ENCODE measurements at places on chromosomes 5 and 9.

DNA sequence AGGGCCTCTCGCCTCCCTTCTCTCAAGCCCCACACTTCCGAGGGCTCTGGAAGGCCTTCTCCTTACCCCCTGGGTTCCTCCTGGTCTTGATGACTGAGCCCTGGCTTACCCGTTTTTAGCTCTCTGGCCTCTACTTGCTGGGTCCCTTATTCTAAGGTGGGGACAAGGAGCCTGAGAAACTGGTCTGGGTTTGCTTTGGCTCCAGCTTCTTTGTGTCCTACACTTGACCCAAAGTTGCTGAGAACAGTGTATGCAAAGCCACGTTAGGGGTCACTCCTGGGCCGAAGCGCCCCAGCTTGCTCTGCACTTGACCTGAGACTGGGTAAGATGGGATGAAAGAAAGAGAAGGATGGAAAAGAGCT is 788 bp downstream of the ZNF346 start:
- DNase-seq = no peak

DNA sequence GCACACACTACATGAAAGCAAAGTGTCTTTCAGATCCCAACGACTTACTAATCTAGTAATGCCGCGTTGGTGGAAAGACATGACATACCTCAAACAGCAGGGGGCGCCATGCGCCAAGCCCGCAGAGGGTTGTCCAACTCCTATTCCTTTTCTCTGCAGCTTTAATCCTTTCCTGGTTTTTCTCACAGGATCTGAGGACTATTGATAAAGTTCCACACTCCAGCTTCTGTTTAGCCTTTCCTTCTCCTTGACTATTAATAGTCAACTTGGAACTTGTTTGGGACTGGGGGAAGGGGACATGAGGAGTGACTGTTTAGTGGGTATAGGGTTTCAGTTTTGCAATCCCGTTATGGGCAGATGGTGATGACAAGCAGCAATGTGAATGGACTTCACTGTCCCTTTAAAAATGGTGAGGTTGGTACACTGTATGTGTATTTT is 62.9 kb downstream of the OTULIN start:
- DNase-seq = no peak

- DNase-seq = no peak
Measured at GRCh38 chr9:99807956-99808355, 13.7 kb upstream of the NR4A3 start.

DNA sequence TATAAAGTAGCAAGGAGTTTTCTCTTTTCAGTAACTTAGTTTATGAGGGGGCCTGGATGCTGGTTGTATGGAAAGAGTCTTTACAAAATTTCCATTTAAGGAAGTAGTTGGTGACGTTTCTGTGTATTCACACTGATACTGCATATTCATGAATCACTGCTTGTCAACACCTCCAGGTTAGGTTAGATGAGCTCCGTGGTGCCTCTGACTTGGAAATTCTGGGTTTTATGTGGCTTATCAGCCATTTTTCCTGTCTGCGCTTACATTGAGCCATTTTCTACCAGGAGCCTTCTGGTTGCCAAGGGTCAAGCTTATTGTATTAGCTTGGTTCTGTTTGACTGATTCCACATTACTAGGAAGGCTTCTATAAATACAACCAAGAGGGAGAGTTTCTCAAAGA is 128.3 kb downstream of the SLC28A3 start:
- no peak for DNase-seq

DNA sequence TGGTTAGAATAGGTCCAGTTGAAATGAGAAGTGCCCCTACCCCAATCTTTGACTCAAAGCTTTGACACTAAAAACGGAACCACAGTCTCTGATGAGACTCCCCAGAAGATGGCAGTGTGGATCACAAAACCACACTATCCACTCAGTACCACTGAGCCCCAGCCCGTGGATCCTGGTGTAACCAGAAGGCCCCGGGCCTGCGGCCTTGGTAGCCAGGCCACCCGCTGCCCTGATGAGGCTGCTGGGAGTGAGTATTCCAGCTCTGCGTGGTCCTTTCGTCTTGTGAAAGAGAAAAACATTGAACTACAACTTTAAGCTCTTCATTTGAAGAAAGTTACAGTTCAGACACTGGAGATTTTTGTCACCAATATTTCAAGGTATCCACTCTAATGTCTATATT is 42.2 kb upstream of the FBP1 start:
- peak; percentile 53 for DNase-seq

DNA sequence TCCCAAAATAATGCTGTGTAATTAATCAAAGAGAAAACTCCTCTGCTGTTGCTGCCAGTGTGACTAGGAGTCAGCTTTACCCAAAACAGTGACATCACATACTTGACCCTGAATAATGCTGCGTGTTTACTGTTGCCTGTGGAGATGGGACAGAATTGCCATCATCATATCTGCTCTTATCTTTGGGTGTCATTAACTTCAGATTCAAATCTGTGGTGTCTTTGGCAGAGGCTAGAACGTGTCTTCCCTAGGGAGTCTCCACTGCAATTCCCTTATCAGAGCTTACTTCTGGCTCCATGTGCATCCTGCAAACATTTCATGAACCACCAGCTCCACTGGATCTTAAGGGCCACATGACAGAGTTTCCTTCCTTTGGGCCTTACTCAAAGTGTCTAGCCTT is 88.9 kb upstream of the MRPS30 start:
- no peak for DNase-seq

GRCh38 chr5:151718646-151719045 is 31.9 kb upstream of the SPARC start:
- peak; percentile 79 for DNase-seq

DNA sequence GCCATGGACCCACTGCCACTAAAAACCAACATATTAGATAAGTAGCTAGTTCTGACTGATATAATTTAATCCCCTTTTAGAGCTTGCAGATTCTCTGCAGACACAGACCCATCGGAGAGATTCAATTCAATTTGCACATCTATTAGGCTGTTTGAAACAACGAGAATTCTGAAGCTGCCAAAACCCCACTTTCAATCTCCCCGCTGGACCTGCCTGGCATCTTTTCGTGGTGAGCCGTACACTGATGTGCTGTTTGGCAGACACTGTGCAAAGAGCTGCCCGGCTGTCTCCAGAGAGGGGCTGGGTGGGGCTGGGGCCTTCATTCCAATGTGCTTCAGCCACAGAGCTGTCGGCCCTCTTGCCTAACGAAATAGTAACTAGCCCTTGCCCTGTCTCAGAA is 42.1 kb upstream of the FAM240B start:
- no peak for DNase-seq

DNA sequence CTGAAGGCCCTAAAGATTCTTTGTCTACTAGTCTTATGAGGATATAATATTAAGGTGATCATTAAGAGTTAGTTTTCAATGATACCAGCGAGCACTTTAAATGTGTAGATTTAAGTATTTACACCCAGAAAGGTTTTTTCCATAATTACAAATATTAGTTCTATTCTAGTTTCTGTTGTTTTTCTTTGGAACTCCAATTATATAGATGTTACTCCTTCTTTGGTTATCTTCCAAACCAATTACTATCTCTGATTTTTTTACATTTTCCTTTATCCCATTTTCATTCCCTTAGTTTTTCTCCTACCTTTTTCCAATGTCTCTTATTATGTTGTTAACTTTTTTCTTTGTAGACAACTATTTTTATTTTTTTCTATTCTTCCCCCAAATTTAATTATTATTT is 355.1 kb downstream of the KCNN2 start:
- DNase-seq = no peak

DNA sequence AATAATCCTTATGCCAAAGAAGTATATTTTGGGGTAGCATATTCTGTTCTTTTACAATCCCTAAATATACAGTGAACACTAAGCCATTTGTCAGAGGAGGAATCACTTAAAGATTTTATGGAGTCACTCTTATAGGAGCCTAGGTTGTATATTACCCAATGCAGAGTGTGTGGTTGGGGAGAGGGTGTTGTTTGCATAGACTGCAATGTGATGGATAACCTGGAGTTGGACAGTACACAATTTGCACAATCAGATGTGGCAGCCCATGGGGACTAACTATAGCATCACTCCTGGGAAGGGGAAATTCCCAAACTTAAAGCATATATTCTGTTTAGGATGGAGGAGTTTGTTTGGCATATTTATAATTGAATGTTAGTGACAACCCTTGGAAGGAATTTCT is 9.6 kb upstream of the NDFIP1 start:
- no peak for DNase-seq

Measured in fibroblast of skin of left biceps (primary cell).